ENCODE measurements at places on chromosomes 13 and 19. TPM values are rescaled to one million over a fixed set of nuclear protein-coding genes. Genes with fewer than 3 reads are reported as not detected.

GRCh38 chr19:45615795-45616703, 14.0 kb upstream of the GPR4 start:
- peak; percentile 81 for DNase-seq

GRCh38 chr13:27403203-27403678, 21.2 kb upstream of the GTF3A start:
- peak; percentile 69 for DNase-seq

DNA sequence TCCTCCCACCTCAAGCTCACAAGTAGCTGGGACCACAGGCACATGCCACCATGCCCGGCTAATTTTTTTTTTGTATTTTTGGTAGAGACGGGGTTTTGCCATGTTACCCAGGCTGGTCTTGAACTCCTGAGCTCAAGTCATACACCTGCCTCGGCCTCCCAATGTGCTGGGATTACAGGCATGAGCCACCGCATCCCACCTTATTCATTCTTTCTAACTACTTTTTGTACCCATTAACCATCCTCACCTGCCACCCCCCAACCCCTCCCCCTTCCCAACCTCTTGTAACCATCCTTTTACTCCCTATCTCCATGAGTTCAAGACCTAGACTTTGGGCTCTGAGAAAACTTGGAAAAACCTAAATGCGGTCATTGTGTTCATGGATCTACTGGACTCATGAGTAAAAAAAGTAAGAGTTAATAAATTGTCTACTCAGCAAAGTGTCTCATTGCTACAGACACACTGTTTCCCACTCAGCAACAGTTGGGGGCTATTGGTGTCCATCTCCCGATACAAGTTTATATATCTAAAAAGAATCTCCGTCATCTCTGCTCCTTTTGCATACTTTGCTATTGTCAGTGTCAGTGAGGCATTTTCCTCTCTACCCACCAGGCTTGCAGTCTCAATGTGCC, 44.1 kb upstream of the MEDAG start:
- no peak for DNase-seq

DNA sequence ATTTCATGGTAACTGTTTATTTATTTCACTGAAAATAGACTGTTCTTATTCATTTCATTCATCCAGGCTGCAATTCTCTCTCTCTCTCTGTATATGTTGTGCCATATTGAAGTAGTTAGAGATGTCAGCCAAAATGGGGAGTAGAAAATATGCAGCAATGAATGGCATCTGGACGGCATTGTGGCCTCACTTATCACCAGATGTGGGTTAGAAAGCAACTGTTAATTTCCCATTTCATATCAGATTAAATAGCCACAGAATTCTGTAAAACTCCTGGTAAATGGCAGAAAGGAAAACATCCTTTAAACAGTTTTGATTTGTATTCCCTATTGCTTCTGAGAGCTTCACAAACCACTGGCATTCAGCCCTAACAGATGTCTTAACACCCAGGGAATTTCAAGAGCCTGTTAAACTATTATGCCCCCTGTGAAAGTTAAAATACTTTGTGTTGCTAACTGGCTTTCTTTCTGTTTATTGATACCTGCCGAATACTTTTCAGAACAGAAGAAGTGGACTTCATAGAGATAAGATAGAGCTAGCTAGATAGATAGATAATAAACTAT, 1763.3 kb upstream of the MIR17HG start:
- peak; percentile 8 for DNase-seq

GRCh38 chr13:95267662-95268342, 33.4 kb downstream of the ABCC4 start:
- DNase-seq = no peak

GRCh38 chr19:47756627-47756929, 11.2 kb downstream of the NOP53 start:
- no peak for DNase-seq

DNA sequence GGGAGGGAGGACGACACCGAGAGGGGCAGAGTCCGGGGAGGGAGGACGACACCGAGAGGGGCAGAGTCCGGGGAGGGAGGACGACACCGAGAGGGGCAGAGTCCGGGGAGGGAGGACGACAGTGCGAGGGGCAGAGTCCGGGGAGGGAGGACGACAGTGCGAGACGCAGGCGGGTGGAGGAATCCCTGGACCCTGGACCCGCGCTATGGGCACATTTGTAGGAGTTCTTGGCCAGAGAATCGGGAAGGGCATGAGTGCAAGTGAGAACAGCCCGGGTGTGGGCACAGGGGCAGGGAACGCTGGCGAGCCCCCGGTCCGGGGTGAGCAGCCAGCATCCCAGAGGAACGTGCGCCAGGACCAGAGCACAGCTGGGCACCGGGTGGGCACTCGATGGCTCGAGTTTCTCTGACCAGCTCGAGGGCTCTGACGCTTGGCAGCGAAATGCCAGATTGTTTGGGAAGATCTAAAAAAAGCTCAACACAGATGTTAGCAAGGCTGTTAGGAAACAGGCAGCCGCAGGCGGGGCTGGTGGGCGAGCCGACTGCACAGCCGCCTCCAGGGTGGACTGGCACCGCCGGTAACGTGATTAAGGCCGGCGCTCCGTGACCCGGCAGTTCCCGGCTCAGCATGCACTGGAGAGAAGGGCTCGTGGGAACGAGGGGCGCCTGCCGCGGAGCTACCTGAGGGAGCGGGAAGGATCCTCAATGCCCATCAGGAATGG, 17.9 kb upstream of the C2CD4C start:
- no peak for DNase-seq

DNA sequence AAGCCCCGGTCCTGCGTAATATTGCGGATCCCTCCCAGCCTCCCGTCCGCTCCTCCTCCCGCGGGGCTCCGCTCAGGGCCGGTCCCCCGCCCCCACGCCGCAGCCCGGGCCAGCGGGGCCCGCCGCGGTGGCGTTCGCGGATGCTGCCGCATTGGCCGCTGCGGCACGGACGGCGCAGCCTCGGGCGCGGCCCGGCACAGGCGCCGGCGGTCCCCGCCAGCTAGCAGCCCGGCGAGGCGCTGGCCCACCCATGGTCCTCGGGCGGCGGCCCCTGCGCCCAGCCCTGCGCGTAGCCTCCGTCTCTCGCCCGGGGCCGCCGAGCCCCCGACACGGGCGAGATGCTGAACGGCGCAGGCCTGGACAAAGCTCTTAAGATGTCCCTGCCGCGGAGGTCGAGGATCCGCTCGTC, at the start of gene ATP8A2:
ATP8A2 (plus strand) TSS at position 100 of the 409 bp plus-strand sequence; CDS start at position 339, 239 bp downstream.
- DNase-seq = no peak

DNA sequence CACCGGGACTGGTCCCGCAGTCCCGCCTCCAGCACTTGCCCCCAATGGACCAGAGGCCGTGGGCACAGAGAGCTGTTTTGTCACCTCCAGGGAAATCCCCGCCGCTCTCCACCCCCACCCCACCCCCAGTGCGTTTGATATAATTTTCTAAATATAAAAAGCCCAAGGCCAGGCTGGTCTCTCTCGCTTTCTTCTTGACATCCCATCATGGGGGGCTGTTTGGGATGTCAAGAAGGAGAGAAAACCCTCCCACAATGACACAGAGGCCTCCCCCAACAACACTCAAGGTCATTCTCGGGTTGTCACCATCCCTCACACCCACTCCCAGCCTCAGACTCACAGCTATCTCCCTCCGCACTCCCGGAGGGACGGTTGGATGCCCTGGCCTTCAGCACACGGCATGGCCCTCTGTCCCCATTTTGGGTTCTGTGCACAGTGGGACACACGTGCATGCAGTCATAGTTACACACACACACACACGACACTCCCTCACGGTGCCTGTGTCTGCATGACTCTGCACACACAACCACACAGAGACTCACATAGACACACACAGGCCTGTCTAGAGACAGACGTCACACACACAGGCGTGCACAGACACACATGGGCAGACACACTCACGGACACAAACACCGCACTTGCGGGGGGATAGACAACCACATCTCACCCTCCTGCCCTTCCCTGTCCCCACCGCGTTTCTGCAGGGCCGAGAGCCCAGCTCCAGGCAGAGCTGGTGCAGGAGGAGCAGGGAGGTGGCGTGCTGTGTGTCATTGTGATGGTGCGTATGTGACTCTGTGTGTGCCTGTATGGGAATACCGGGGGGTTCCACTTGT, 4.8 kb upstream of the NFIC start:
- no peak for DNase-seq

- no peak for DNase-seq
Observed at GRCh38 chr19:2353159-2353886, 6.7 kb upstream of the TMPRSS9 start.

- DNase-seq = no peak
Observed at GRCh38 chr13:46846726-46847125, 49.8 kb upstream of the ESD start.

DNA sequence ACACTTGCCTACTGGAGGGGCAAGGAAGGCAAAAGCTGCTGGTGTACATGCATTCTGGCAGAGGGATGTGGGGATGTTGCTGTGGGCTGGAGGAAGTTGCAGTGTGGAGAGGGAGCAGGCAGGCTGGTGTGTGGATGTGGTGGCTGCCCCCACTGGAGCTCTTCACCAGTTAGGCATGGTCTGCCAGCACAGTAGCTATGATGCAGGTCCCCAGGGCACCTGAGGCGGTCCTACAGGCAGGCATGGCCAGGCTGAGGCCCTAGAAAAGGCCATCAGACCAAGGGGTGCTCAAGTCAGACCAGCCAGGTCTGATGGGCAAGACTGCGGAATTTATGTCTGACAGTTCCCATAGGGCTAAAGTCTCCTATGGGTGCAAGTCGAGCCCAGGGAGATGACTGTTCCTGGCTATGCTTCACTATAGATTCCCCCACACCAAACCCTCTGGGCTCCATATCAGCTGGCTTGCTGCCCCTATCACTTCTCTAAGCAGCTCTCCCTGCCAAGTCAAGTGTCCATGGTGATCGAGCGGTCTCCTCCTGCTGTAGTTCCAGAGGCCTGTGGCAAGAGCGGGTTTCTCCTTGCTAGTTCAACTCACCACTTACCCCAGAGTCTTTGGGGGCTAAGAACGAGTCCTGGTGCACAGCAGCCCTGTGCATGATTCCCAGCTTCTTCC, 473.1 kb downstream of the TDRD3 start:
- no peak for DNase-seq

- DNase-seq = no peak
Observed at GRCh38 chr19:54485851-54486250, 12.8 kb upstream of the CDC42EP5 start.

- no peak for DNase-seq
Observed at GRCh38 chr13:50126263-50126992, 111.2 kb downstream of the KCNRG start.

DNA sequence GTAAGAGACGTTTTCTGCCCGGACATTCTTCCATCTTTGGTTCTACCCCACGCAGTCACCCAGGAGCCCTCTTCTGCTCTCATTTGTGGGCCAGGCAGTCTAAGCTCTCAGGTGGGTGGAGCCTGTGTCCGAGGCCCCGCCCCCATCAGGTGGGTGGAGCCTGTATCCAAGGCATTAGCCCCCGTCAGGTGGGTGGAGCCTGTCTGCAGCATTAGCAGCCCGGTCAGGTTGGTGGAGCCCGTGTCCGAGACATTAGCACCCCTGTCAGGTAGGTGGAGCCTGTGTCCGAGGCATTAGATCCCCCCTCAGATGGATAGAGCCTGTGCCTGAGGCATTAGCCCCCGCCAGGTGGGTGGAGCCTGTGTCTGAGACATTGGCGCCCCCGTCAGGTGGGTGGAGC, 45.5 kb upstream of the C13orf46 start:
- DNase-seq = no peak

DNA sequence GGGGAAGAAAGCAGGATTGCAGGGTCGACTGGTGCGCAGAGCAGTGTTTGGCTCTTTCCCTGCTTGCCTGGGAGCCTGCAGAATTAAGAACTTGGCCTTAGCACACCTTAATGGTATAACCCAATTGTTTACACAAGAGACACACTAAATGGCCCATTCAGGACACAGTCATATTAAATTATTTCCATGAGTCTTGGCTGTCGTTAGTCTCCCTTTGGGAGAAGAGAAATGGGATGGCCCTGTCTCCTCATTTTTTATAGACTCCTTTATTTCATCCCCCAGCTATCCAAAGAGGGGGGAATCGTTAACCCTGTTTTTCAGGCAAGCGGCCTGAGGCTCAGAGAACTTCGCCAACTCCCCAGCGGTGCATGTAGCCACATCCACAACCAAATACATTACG, 282.5 kb downstream of the SUCLA2 start:
- DNase-seq = peak; percentile 35

- no peak for DNase-seq
Observed at GRCh38 chr13:45109102-45109720, 11.1 kb upstream of the GTF2F2 start.

GRCh38 chr19:5719274-5719960, 529 bp downstream of the LONP1 start:
- DNase-seq = no peak

DNA sequence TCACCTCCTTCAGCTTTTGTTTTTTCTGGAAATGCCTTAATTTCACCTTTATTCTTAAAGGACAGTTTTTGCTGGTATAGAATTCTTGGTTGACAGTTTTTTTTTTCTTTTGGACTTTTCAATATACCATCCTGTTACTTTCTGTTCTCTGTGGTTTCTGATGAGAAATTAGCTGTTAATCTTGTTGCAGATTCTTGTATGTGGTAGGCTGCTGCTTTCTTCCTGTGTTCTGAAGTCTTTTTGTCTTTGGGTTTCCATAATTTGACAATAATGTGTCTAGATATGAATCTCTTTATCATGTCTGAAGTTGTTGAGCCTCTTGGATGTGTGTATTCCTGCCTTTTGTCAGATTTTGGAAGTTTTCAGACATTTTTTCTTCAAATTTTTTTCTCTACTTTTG, 12.0 kb downstream of the ZNF283 start:
- no peak for DNase-seq

GRCh38 chr13:31699650-31700049, 39.7 kb upstream of the RXFP2 start:
- DNase-seq = peak; percentile 3

GRCh38 chr13:74732736-74733385, 598.7 kb upstream of the KLF12 start:
- peak; percentile 32 for DNase-seq

GRCh38 chr13:25840261-25840660, 211.6 kb downstream of the SHISA2 start:
- DNase-seq = no peak

DNA sequence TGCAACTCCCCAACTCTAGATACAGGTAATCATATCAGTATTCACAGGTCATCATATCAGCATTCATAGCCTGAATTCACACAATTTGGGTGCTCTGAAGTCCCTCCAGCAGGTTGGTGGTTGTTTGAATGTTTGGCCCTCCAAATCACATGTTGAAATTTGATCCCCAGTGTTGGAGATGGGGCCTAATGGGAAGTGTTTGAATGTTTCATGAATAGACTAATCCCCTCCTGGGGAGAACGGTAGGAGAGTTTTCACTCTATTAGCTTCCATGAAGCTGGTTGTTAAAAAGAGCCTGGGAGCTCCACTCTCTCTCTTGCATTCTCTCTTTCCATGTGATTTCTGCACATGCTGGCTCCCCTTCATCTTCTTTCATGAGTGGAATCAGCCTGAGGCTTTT, 288.6 kb upstream of the PCDH9 start:
- DNase-seq = no peak

- peak; percentile 57 for DNase-seq
Observed at GRCh38 chr13:113997845-113998751, 24.2 kb upstream of the C13orf46 start.

The DLEU7 gene
- polyA plus RNA-seq = 0.29 TPM

The FOSB gene
- polyA plus RNA-seq = 83.7 TPM

The CAMSAP3 gene
- polyA plus RNA-seq = 0.09 TPM

The SLC46A3 gene
- 0.79 TPM for polyA plus RNA-seq

The ZSCAN1 gene
- polyA plus RNA-seq = 1.5 TPM

The SERPINE3 gene
- 0.17 TPM for polyA plus RNA-seq

The ZNF226 gene
- 11.5 TPM for polyA plus RNA-seq

The DKKL1 gene
- polyA plus RNA-seq = 2.4 TPM

The FOXA3 gene
- not detected for polyA plus RNA-seq

The TNFRSF19 gene
- 15.7 TPM for polyA plus RNA-seq

The RYR1 gene
- 604 TPM for polyA plus RNA-seq

The TNNI3 gene
- polyA plus RNA-seq = 0.88 TPM

The ZNF99 gene
- 0.27 TPM for polyA plus RNA-seq

The GPC6 gene
- 15.9 TPM for polyA plus RNA-seq

The PLK5 gene
- polyA plus RNA-seq = 0.14 TPM

The PRSS57 gene
- polyA plus RNA-seq = not detected
